ENCODE measurements at places on chromosomes 1 and 21. TPM values are rescaled to one million over a fixed set of nuclear protein-coding genes. Genes with fewer than 3 reads are reported as not detected.

- peak; percentile 58 for DNase-seq
Measured at GRCh38 chr1:29939079-29939478, 702.8 kb downstream of the PTPRU start.

DNA sequence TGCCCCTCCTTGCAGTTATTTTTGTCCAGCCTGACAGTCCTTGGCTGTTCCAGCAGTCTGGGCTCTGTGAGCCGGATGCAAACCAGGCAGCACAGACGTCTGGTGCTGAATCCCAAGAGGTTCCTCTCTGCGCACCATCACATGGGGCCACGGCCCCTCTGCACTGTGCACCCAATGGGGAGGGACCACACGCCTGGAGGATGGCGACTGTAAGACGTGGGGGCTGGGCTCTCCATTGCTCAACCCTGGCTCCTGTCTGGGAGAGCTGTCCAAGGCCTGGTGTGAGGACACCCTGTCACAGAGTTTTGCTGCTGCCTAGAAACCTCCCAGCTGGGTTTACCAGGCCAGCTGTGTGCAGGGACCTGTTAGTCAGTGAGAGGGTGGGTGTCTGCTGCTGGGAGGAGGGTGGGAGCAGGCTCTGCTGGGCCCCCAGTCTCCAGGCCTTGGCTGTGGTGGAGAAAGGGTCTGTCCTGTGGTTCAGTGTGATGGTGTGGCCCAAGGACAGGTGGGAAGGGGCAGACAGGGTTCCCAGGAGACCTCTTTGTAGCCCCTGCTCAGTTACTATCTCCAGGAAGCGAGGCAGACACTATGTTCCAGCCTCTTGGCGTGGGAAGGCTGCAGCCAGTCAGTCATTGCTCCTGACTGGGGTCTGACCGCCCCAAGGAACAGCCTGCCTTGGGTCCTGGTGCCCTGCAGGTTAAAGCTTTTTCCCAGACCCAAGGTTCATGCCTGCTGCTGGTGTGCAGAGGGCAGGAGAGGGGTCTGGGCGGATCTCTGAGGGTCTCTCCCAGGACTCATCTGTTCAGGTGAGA, 13.8 kb downstream of the HEYL start:
- DNase-seq = no peak

- no peak for DNase-seq
Measured at GRCh38 chr1:196355206-196355786, 252.9 kb downstream of the KCNT2 start.

DNA sequence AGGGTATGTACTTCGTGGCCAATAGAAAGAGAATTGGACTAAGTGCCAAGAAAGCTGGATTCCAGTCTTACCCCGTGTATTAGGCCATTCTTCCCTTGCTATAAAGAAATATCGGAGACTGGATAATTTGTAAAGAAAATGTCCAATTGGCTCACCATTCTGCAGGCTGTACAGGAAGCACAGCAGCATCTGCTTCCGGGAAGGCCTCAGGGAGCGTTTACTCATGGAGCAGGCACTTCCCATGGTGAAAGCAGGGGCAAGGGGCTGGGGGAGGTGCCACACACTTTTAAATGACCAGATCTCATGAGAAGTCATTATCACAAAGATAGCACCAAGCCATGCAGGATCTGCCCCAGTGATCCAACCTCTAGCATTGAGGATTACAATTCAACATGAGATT, 7.8 kb upstream of the AMIGO1 start:
- no peak for DNase-seq

GRCh38 chr1:189500778-189501177, 976.9 kb downstream of the BRINP3 start:
- peak; percentile 55 for DNase-seq

GRCh38 chr1:74470936-74471335, 41.5 kb downstream of the LRRC53 start:
- DNase-seq = no peak

DNA sequence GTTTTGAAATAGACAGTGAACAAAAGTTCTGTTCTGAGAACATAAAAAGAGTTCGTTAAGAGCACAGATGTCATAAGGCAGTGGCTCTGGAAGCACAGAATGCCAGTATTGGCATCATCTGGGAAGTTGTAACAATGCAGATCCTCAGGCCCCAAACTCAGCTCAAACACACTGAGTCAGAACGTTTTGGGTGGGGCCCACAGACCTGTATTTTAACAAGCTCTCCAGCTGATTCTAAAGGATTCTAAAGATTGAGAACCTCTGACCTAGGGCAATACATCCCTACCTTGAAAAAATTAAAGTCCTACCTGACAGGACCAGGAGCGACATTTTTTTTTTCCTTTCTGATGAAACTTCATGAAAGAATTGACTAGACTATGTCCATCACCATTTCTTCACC, 13.2 kb downstream of the ARHGEF11 start:
- no peak for DNase-seq

- DNase-seq = no peak
Measured at GRCh38 chr1:5686925-5687706, 305.1 kb downstream of the NPHP4 start.

- DNase-seq = no peak
Measured at GRCh38 chr1:230074762-230075161, 7.7 kb downstream of the GALNT2 start.

DNA sequence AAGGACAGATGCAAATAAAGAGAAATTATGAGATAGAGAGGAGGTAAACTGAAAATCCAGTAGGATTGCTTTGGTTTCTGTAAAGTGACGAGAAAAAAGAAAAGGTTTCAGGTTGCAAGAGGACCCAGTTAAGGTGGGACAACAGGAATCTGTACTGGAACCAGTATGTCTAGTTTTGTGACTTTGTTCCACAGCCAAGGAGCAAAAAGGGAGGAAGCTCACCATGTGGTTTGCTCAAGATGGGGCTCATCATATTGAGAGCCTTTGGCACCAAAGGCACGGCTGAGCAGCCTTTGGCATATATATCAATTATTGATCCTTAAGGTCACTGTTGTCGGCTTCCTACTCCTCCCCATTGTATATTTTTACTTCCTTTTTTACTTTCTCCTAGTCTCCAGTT, 1.8 kb upstream of the ZDHHC18 start:
- no peak for DNase-seq

- DNase-seq = no peak
Measured at GRCh38 chr1:56904663-56905397, 50.2 kb downstream of the C8A start.

DNA sequence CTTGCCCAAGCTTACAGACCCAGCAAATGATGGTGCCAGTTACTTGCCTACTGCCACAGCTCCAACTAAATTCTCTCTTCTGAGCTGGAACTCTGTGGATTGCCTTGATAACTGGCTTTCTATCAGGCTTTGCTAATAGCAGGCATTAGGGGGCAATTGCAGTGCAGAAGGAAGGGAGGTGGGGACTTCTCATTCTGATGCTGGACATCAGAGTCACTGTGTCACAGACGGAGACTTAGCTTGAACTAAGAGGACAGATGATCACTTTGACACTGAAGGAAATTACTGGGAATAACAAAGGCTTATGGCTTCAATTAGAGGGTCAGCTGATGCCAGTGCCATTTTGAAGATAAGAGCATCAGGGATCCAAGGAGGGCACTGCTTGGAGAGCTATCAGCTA, 114.5 kb downstream of the DDX20 start:
- DNase-seq = no peak

DNA sequence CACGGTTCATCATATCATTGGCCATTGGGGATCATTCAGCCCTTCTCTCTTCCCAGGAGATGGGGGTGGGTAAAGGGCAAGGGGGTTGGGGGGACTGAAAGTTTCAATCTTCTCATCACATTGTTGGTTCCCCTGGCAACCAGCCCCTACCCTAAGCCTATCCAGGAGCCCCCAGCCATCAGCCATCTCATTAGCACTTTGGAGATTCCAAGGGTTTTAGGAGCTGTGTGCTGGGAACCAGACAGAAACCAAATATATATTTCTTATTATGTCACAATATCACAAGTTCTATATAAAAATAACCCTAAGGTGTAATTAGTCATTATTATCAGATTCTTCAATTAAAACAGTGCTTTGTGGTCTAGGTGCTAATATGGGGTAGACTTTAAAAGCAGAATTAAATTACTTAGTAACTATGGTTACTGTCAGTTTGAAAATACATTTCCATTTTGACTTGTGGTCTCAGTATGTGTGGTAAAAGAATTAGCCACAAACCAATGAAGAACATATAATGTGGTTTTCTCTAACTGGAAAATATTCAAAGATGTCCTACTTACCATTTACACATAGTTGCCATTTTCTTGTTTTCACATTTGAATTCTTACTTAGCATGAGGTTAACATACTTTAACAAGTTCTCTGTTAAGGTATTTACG, 28.1 kb downstream of the IL23R start:
- no peak for DNase-seq

DNA sequence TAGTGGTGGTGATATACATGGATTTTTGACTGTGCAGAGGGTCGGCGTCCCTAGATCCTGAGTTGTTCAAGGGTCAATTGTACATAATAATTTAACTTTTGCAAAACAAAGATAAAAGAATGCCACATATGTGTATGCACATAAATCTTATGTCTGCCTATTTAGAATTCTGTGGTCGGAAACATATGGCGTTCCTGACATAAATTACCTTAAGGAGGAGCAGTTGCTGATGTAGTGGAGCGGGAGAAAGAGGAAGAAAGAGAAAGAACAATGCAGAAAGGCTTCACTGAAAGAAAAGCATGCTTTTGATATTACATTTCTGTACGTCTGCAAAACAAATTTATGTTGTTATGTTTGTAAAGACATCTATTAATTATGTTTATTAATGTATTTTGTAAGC, 40.0 kb downstream of the S1PR1 start:
- DNase-seq = no peak

GRCh38 chr1:198253668-198254067, 96.9 kb downstream of the NEK7 start:
- peak; percentile 43 for DNase-seq

- no peak for DNase-seq
Measured at GRCh38 chr1:116388122-116388521, 15.1 kb downstream of the ATP1A1 start.

DNA sequence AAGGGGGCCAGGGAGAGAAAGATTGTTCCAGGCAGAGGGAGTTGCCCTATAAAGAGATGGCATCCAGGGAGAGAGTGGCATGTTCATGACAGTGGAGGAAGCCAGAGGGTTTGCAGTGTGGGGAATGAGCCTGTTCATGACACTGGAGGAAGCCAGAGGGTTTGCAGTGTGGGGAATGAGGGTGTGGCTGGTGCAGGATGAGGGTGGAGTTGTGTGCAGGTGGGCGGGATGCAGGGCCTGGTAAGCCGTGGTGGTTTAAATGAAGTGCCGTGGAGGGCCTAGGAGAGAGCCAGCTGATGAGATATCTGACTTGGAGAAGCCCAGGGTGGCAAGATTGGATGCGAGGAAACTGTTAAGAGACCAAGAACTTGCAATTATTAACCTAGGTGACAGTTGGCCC, 131.8 kb downstream of the CAMTA1 start:
- no peak for DNase-seq

GRCh38 chr21:31185663-31186062, 147.4 kb upstream of the KRTAP19-8 start:
- DNase-seq = no peak

- DNase-seq = no peak
Measured at GRCh38 chr1:117208580-117208979, 2.1 kb downstream of the VTCN1 start.

GRCh38 chr1:204821924-204822323, 48.7 kb upstream of the NFASC start:
- no peak for DNase-seq

GRCh38 chr1:166132496-166132895, 34.3 kb downstream of the FAM78B start:
- peak; percentile 42 for DNase-seq

- DNase-seq = no peak
Measured at GRCh38 chr1:210117198-210117597, 115.4 kb upstream of the SERTAD4 start.

DNA sequence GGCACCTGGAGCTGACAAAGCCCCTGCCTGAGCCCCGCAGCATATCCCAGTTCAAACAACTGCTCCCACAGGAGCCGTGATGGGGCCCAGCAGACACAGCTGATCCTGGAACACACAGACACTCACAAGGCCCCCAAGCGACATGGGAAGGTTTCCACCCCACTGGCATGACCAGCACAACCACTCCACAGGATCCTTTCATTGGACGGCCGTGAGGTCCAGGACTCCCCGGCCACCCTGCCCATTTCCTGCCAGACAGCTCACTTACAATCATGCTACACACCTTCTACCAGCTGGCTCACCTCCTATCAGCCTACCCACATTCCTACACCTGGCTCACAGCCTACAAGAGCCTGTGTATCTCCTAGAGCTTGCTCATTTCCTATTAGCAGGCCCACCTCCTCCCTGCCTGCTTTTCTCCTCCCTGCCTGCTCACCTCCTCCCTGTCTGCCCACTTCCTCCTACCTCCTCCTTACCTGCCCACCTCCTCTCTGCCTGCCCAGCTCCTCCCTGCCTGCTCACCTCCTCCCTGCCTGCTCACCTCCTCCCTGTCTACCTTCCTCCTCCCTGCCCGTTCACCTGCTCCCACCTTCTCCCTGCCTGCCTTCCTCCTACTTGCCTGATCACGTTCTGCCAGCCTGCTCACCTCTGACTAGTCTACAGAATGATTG, 73.9 kb downstream of the MATN1 start:
- DNase-seq = no peak

DNA sequence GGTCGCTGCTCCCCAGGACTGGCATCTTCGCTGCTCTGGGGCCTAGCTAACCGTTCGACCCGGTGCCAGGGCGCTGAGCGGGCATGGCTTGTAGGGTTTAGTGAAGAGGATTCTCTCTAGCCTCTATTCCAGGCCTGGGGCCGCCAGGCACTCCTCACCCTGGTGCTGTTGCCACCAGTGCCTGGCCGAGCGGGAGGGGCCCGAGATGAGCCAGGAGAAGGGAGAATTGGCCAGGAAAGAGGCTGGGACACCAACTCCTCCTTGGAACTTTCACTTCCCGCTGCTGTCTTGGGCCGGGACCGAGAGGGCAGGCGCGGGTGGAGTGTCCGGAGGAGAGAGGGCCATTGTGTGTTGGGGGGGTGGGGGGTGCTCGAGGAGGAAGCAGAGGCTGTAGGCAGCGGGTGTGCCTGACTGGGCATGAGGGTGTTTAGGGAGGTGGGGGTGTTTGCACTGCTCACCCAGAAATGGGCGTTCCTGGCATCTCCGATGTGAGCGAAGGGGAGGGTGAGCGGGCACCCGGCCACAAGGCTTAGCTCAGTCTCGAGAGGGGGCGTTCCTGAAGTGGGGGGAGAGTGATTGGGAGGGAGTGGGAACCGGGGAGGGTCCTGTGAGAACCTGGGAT, 772 bp downstream of the ADAM15 start:
- DNase-seq = peak; percentile 61

LRRN2 gene
- total RNA-seq = 0.69 TPM

TSSK3 gene
- 1.9 TPM for total RNA-seq

PIGK gene
- 47.6 TPM for total RNA-seq

PGLYRP3 gene
- not detected for total RNA-seq

CSTB gene
- total RNA-seq = 15.2 TPM

ASCL5 gene
- total RNA-seq = not detected

GSTM1 gene
- total RNA-seq = 5.4 TPM

TSPAN1 gene
- not detected for total RNA-seq

Measured in Daoy (cell line).